ENCODE measurements at places on chromosomes 1 and 21. TPM values are rescaled to one million over a fixed set of nuclear protein-coding genes. Genes with fewer than 3 reads are reported as not detected.

Gene ARF1
- 262 TPM for total RNA-seq

Gene SPATA17
- 2.4 TPM for total RNA-seq

GRCh38 chr1:98763488-98764150, 102.1 kb downstream of the SNX7 start:
- H3K36me3 ChIP-seq, result no peaks in the 10 kb centered on the region
- no peaks in the 10 kb centered on the region for H3K27me3 ChIP-seq
- H3K4me3 ChIP-seq, result no peak overlapping the region
- DNase-seq, result no peak
- no peak overlapping the region for H3K27ac ChIP-seq
- peaks cover 10% of the 10 kb centered on the region for H3K4me1 ChIP-seq

DNA sequence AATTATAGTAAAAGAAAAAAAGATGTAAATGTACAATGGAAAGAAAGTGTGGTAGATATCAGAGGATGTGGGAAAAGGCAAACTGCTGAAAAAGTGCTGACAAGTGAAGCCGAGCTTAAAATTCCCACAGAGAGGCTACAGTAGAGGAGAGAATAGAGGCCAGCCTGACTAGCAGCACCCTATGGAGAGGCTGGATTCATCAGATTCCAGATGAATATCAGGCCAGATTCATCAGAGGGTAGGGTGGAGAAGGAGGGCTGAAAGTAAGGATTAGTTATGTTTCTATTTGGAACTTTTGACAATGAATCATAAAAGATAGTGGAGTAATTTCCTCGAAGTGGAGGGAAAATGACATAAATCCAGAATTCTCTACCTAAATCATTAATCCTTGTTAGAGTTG, 60.4 kb upstream of the NEK7 start:
- H3K4me1 ChIP-seq, result no peaks in the 10 kb centered on the region
- no peaks in the 10 kb centered on the region for H3K27me3 ChIP-seq
- H3K4me3 ChIP-seq, result no peak overlapping the region
- H3K36me3 ChIP-seq, result no peaks in the 10 kb centered on the region

DNA sequence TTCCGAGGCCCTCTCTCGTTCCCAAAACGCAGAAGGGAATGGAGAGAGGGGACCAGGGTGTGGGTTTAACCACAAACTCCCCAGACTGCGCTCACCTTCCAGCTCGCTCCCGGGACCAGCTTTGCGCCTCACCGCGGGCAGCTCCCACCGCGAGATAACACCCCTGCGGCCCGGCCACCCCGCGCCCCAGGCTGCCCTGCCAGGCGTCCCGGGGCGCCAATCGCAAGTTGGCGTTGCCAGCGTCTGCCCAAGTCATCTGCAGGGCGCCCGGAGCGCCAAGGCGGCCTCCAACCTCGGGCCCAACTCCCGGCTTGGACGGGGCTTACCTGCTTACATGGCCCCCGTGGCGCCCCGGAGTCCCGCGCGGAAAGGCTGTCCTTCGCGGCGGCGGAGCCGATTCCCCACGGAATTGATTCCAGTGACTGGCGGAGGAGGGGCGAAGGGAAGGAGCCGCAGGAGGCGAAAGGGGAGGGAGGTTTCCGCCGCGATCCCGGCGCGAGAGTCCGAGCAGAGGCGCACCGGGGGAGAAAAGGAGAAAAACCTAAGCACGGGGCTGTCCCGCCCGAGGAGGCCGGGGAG, 456 bp downstream of the PTPN14 start:
- H3K27ac ChIP-seq, result peak overlapping the region; percentile 92
- peaks cover 51% of the 10 kb centered on the region for H3K4me1 ChIP-seq
- no peaks in the 10 kb centered on the region for H3K27me3 ChIP-seq
- peak overlapping the region; percentile 92 for H3K4me3 ChIP-seq

- no peaks in the 10 kb centered on the region for H3K4me1 ChIP-seq
- no peaks in the 10 kb centered on the region for H3K27me3 ChIP-seq
- DNase-seq, result no peak
- H3K27ac ChIP-seq, result no peak overlapping the region
Observed at GRCh38 chr21:36791695-36792470, 93.0 kb downstream of the SIM2 start.

DNA sequence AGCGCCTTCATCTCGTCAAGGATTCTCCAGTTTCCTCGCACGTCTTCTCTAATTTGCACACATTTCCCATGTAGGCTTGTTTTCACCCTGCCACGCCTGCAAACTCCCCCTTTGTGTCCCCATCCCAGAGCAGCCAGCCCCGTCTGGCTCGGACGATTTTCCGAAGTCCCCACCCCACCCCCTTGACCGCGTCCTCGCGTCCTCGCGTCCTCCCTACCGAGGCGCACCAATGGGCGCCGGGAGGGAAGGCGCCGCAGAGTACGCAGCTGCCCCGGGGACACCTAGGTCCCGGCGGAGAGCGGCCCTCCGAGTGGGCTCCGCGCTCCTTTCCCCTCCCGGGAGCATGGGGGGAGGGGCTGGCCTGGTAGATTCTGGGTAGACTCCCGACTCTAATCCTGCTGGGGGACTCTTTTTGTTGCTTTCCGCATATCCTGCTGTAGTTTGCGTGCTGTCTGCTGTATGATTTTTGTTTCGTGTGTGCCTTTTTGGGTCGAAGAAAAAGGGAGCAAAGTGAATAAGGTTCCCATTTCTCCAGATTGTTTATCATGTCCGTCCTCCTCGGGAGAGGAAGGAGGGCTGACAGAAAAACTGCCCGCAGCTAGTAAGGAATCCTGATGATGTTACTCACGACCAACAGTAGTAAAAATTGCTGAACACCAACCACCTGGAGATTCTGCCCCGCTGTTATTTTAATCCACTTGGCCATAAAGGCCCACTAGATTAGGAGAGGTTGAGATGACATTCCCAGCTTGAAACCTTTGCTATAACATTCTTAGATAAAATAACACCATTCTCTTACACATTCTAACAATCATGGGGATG, 1.5 kb downstream of the CACHD1 start:
- no peaks in the 10 kb centered on the region for H3K27me3 ChIP-seq
- H3K36me3 ChIP-seq, result no peaks in the 10 kb centered on the region
- peaks cover 48% of the 10 kb centered on the region for H3K4me1 ChIP-seq
- peak overlapping the region; percentile 63 for H3K4me3 ChIP-seq
- peak; percentile 32 for DNase-seq
- peak overlapping the region; percentile 90 for H3K27ac ChIP-seq

DNA sequence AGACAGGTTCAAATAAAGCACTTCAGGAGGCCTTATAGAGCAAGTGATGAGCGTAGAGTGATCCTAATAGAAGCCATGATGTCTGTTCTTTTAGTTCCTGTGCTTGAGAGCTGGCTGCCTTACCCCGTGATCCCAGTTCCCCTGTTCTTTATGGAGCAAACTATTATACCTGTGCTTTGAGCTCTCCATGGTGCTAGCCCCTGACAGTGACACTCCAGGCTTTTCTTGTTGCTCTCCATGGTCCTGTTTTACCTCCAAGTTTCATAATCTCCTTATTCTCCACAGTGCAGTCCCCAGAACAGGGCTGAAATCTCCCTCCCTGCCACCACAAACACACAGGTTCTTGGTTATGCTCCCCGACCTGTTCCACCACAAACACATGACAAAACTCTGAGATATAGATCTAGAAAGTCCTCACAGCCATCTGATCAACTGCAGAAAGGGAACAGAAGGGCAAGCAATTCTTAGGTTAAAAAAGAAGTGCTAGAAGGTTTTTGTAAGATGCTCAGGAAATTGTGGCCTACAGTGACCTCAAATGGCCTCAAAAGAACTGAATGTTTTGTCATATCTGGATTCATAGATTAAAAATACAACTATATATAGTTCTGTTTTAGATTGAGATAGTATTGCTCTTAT, 6.0 kb downstream of the CADM3 start:
- peak; percentile 54 for DNase-seq
- no peaks in the 10 kb centered on the region for H3K36me3 ChIP-seq
- H3K4me3 ChIP-seq, result no peak overlapping the region
- H3K27me3 ChIP-seq, result peaks cover 56% of the 10 kb centered on the region

DNA sequence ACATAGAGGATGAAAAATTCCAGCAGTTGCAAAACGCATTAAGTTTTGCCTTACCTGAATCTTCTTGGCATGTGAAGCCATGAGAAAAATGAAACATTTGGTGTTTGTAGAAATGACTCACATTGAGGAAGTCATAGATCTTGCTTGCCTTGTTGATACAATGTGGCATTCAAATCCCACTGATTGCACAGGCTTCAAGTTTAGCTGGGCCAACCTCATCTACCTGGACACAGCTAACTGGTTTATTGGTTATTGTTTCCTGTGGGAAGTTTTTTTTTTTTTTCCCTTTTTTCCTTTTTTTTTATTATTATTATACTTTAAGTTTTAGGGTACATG, 168.9 kb upstream of the C21orf91 start:
- no peaks in the 10 kb centered on the region for H3K27me3 ChIP-seq
- H3K4me3 ChIP-seq, result no peak overlapping the region
- no peaks in the 10 kb centered on the region for H3K36me3 ChIP-seq
- H3K27ac ChIP-seq, result no peak overlapping the region
- no peaks in the 10 kb centered on the region for H3K4me1 ChIP-seq
- no peak for DNase-seq

GRCh38 chr1:230548997-230549396, 93.3 kb upstream of the COG2 start:
- no peaks in the 10 kb centered on the region for H3K36me3 ChIP-seq
- H3K4me3 ChIP-seq, result no peak overlapping the region
- no peak overlapping the region for H3K27ac ChIP-seq
- H3K4me1 ChIP-seq, result no peaks in the 10 kb centered on the region
- peaks cover 8% of the 10 kb centered on the region for H3K27me3 ChIP-seq
- DNase-seq, result no peak

DNA sequence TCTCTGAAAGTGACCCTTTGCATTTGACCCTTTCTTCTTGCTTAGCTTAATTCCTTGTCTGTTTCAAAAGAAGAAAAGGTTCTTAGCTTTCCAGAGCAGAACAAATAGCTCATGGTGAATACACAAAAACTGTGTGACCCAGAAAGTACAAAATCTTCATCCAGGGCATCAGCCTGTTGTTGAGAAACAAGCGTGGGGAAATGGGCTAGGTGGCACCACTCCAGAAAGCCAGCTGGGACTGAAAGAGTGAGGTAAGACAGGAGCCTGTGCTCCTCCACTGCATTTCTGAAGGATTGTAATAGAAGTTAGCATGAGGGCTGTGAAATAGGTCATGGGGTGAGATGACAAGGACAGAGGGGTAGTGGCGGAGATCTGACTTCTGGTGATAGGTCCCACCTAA, 45.8 kb downstream of the CYP2J2 start:
- no peak overlapping the region for H3K4me3 ChIP-seq
- H3K27me3 ChIP-seq, result no peaks in the 10 kb centered on the region
- no peaks in the 10 kb centered on the region for H3K36me3 ChIP-seq
- DNase-seq, result peak; percentile 40

DNA sequence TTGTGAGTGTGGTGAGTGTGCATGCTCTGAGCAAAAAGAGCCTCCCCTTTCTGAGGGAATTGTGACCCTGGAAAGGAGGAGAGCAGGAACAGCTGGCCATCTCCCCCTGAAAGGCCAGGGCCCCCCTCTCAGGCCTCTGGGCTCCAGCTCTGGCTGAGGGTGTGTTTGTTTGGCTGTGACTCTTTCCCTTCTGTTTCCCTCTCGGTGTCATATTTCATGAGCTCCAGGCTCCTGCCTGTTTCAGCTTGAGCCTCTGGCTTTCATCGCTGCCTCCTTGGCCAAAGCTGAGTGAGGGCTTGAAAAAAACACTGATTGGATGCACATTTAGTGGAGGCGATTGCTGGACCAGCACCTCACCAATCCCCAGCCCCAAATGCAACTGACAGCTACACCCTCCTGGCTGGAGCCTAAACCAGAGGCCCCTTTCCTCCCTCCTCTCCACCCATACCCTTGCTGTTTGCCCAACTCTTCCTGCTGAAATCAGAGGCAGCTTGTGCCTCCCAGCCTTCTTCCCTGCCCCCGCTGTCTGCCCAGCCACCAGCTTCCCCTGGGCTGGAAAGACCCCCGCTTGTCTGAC, 64.1 kb downstream of the DDR2 start:
- peak overlapping the region; percentile 77 for H3K27ac ChIP-seq
- DNase-seq, result peak; percentile 72
- H3K36me3 ChIP-seq, result no peaks in the 10 kb centered on the region
- H3K4me3 ChIP-seq, result no peak overlapping the region
- H3K4me1 ChIP-seq, result peaks cover 52% of the 10 kb centered on the region
- no peaks in the 10 kb centered on the region for H3K27me3 ChIP-seq

GRCh38 chr1:166020210-166020609, 146.6 kb downstream of the FAM78B start:
- H3K4me1 ChIP-seq, result no peaks in the 10 kb centered on the region
- no peak overlapping the region for H3K27ac ChIP-seq
- no peaks in the 10 kb centered on the region for H3K36me3 ChIP-seq

- H3K27ac ChIP-seq, result no peak overlapping the region
- no peak overlapping the region for H3K4me3 ChIP-seq
- no peaks in the 10 kb centered on the region for H3K36me3 ChIP-seq
Observed at GRCh38 chr1:77664939-77665516, 17.4 kb downstream of the ZZZ3 start.

Measured in heart right ventricle (tissue), 16 donors.